Ascending aorta (tissue), 2 donors: ENCODE measurements at places on chromosomes 6 and 20. TPM values are rescaled to one million over a fixed set of nuclear protein-coding genes. Genes with fewer than 3 reads are reported as not detected.
A peak's percentile ranks its signal among the peaks of the same experiment; 100 is the strongest.

GRCh38 chr6:127515794-127516661, 3.1 kb downstream of the MTCL3 start:
- DNase-seq = peak; percentile 64
- H3K27ac ChIP-seq = no peak overlapping the region
- H3K4me1 ChIP-seq = peaks cover 12% of the 10 kb centered on the region
- no peaks in the 10 kb centered on the region for H3K36me3 ChIP-seq
- H3K4me3 ChIP-seq = peak overlapping the region; percentile 77
- H3K27me3 ChIP-seq = peaks cover 12% of the 10 kb centered on the region

DNA sequence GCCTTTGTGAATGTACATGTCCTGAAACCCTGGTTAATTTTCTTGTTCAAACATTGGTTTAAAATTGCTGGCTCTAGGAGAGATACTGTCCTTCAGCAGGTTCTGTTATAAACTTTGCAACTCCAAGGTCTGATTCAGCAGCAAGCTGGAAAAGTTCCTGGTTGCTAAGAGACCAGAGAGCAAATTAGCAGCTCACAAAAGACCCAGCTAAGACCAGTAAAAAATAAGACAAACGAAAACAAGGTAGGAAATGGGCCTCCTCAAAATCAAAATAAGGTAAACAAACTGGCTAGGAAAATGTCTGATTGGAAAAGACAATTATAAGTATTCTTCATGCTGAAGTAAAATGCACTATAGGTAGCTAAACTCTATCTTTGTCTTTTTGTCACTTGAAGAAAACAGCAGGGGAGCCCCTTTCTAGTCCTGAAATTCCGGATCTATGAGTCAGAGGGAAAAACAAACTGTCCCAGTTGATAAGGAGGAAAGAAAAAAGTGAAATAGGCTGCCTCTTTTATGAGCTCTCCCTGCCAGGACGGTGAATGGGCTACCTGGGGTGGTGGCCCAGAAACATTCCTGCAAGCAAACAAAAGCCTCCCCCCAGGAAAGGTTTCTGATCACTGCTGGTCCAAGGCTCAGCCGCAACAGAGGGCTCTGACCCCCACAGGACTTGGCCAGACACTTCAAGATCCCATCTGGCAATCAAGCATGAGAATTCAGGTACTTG, 41.6 kb downstream of the UNC5CL start:
- peaks cover 4% of the 10 kb centered on the region for H3K4me1 ChIP-seq
- no peak overlapping the region for H3K27ac ChIP-seq

DNA sequence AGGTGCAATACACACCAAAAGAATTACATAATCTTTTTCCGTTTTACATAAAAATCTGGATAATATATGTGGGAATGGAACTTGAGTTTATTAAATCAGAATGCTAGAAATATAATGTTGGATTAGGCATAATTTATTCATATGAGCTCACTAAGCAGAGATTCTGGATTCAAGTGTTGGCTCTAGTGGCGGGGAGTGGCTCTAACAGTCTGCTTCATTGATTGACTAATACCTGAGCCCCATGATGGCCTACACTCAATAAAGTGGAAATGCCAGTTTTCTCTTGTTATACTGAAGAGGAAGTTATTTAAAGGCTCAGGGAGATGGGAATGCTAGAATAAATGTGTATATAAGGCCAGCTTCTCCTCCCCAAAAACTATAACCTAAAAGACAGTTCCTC, 285.5 kb upstream of the MOCS1 start:
- no peaks in the 10 kb centered on the region for H3K4me1 ChIP-seq
- no peak overlapping the region for H3K27ac ChIP-seq
- no peak for DNase-seq
- H3K4me3 ChIP-seq = no peak overlapping the region
- H3K36me3 ChIP-seq = no peaks in the 10 kb centered on the region
- no peaks in the 10 kb centered on the region for H3K27me3 ChIP-seq

TNFRSF6B gene
- total RNA-seq = 119 TPM

- H3K4me1 ChIP-seq = no peaks in the 10 kb centered on the region
- no peaks in the 10 kb centered on the region for H3K36me3 ChIP-seq
- no peak for DNase-seq
Observed at GRCh38 chr6:141488488-141488887, 644.2 kb upstream of the GJE1 start.

TCP11 gene
- total RNA-seq = 0.43 TPM

- H3K4me1 ChIP-seq = peaks cover 3% of the 10 kb centered on the region
- no peaks in the 10 kb centered on the region for H3K36me3 ChIP-seq
- peak overlapping the region; percentile 59 for H3K27ac ChIP-seq
- no peaks in the 10 kb centered on the region for H3K27me3 ChIP-seq
- DNase-seq = no peak
Observed at GRCh38 chr20:47392015-47392720, 35.7 kb upstream of the ZMYND8 start.

- H3K27ac ChIP-seq = no peak overlapping the region
- no peak for DNase-seq
- H3K27me3 ChIP-seq = no peaks in the 10 kb centered on the region
- H3K4me1 ChIP-seq = no peaks in the 10 kb centered on the region
- no peak overlapping the region for H3K4me3 ChIP-seq
- no peaks in the 10 kb centered on the region for H3K36me3 ChIP-seq
Observed at GRCh38 chr6:130906736-130907381, 79.7 kb downstream of the SMLR1 start.

- no peaks in the 10 kb centered on the region for H3K4me1 ChIP-seq
- no peak overlapping the region for H3K4me3 ChIP-seq
- H3K27me3 ChIP-seq = no peaks in the 10 kb centered on the region
- H3K36me3 ChIP-seq = no peaks in the 10 kb centered on the region
- H3K27ac ChIP-seq = no peak overlapping the region
Observed at GRCh38 chr6:40705354-40705753, 118.2 kb upstream of the LRFN2 start.

DNA sequence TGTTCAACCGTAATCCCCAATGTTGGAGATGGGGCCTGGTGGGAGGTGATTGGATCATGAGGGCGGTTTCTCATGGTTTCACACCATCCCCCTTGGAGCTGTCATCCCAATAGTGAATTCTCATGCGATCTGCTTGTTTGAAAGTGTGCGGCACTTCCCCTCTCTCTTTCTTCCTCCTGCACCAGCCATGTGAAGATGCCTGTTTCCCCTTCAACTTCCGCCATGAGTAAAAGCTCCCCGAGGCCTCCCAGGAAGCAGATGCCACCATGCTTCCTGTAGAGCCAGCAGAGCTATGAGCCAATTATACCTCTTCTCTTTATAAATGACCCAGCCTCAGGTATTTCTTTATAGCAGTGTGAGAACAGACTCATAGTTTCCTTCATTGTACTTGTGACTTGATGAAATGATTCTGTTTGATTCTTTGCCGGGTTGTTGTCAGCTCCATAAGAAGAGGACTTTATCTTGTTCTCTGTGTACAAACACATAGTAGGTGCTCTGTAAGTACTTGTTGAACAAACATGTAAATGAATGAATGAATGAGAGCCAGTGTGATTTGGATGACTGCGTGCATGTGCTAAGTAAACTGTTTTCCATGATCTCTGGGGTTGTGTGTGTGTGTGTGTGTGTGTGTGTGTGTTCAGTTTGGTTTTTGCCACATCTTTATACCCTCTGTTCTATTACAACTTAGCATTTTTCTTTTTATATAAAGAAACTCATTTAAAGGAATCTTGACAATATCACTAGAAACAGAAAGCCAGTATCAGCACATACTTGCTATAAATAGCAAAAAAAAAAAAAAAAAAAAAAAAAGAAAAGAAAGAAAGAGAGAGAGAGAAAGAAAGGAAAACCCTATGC, 22.5 kb upstream of the PTGIS start:
- DNase-seq = no peak
- H3K36me3 ChIP-seq = no peaks in the 10 kb centered on the region

GSTA2 gene
- not detected for total RNA-seq

- no peaks in the 10 kb centered on the region for H3K27me3 ChIP-seq
- no peak overlapping the region for H3K4me3 ChIP-seq
- H3K36me3 ChIP-seq = no peaks in the 10 kb centered on the region
- no peak overlapping the region for H3K27ac ChIP-seq
Observed at GRCh38 chr6:150685860-150686259, 86.2 kb downstream of the PLEKHG1 start.

- H3K4me3 ChIP-seq = no peak overlapping the region
- peak; percentile 31 for DNase-seq
- no peaks in the 10 kb centered on the region for H3K36me3 ChIP-seq
- H3K27ac ChIP-seq = no peak overlapping the region
Observed at GRCh38 chr6:106745824-106746582, 116.6 kb downstream of the QRSL1 start.

DNAH8 gene
- not detected for total RNA-seq

GRCh38 chr6:28401172-28401571, 1.6 kb upstream of the ZSCAN12 start:
- peaks cover 6% of the 10 kb centered on the region for H3K36me3 ChIP-seq
- no peak overlapping the region for H3K4me3 ChIP-seq
- H3K27me3 ChIP-seq = no peaks in the 10 kb centered on the region
- H3K4me1 ChIP-seq = peaks cover 13% of the 10 kb centered on the region
- no peak overlapping the region for H3K27ac ChIP-seq

CLVS2 gene
- not detected for total RNA-seq

DNA sequence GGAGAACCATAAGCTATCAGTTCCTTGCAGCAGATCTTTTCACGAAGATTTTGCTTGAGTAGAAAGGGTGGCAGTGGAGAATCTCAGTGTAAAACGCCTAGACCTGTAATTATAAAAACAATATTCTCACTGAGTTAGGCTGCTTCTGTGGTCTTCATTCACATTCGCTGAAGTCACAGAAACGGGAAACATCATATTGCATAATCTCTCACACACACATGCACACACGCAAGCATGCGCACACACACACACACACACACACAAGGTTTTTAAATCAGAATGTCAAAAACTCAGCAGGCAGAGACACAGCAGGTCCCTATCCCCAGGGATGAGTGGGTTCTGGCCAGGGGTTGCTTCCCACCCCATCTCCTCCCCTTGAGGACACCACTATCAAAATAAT, 175.5 kb downstream of the ATXN1 start:
- no peak overlapping the region for H3K4me3 ChIP-seq
- H3K27ac ChIP-seq = no peak overlapping the region
- H3K27me3 ChIP-seq = no peaks in the 10 kb centered on the region
- peaks cover 11% of the 10 kb centered on the region for H3K36me3 ChIP-seq

- peak overlapping the region; percentile 99 for H3K27ac ChIP-seq
- no peaks in the 10 kb centered on the region for H3K36me3 ChIP-seq
- H3K4me1 ChIP-seq = peaks cover 43% of the 10 kb centered on the region
Observed at GRCh38 chr20:36466089-36466488, 75.2 kb upstream of the MYL9 start.

GRCh38 chr6:8462169-8462568, 26.8 kb upstream of the SLC35B3 start:
- H3K36me3 ChIP-seq = no peaks in the 10 kb centered on the region
- DNase-seq = no peak
- no peak overlapping the region for H3K27ac ChIP-seq
- no peaks in the 10 kb centered on the region for H3K27me3 ChIP-seq

GRCh38 chr6:42748203-42748898, 2.4 kb upstream of the TBCC start:
- peak overlapping the region; percentile 83 for H3K4me3 ChIP-seq
- H3K36me3 ChIP-seq = no peaks in the 10 kb centered on the region
- no peaks in the 10 kb centered on the region for H3K27me3 ChIP-seq
- H3K4me1 ChIP-seq = peaks cover 10% of the 10 kb centered on the region

SRMS gene
- not detected for total RNA-seq

DNA sequence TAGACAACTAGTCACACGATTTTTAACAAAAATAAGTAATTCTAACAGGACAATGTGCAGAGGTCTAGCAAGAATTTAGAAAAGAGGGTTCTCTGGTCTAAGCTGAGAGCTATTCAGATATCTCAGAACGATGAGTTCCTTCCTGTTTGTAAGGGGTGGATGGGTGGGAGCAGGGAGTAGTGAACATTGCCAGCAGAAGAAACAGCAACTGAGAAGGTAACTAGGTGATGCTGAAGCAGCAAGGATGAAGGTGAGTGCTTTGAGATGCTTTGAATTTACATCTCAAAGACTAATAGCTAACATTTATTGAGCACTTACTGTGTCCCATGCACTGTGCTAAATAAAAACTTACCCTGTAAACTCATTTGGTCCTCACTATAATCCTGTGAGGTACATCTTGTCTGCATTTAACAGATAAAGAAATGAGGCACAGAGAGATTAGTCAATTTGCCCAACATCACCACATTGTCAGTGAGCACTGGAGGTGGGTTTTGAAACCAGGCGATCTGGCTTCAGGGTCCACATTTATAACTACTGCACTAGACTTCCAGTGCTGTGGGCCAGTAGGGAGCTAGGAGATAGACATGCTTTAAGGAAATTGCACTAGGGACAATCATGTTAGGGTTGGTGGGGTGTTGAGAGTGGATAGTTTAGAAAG, 15.7 kb downstream of the BRD2 start:
- no peaks in the 10 kb centered on the region for H3K4me1 ChIP-seq
- no peak for DNase-seq
- H3K27me3 ChIP-seq = no peaks in the 10 kb centered on the region
- H3K27ac ChIP-seq = peak overlapping the region; percentile 18

PRDM1 gene
- total RNA-seq = 0.21 TPM

CTSZ gene
- 342 TPM for total RNA-seq

DNA sequence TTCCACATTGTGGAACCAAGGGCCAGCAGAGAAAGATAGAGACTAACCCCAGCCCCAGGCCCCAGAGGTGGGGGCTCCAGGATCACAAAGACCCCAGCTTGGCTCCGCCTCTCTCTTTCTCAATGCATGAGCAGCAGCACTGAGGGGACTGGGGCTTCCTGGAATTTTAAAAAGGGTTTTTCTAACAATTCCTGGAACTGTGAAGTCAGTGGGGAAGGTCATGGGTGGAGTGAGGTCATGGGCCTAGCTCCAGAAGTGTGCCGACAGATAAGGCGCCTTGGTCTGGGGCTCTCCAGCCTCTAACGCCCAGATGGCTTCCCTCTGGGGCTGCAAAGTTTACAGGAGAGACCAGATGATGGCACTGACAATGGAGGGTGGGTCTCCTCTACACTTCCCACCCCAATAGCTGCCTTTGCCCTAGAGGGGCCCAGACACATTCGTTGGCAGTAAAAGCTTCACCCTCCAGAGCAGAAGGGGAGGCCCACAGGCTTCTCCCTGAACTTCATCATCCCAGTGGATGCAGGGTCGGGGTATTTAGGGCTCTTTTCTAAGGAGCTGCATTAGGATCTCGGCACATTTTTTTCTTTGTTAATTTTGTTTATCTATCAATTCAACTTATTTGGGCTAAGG, 46.9 kb upstream of the CD93 start:
- no peak overlapping the region for H3K27ac ChIP-seq
- no peak overlapping the region for H3K4me3 ChIP-seq
- no peaks in the 10 kb centered on the region for H3K27me3 ChIP-seq
- no peaks in the 10 kb centered on the region for H3K36me3 ChIP-seq
- DNase-seq = no peak

DNA sequence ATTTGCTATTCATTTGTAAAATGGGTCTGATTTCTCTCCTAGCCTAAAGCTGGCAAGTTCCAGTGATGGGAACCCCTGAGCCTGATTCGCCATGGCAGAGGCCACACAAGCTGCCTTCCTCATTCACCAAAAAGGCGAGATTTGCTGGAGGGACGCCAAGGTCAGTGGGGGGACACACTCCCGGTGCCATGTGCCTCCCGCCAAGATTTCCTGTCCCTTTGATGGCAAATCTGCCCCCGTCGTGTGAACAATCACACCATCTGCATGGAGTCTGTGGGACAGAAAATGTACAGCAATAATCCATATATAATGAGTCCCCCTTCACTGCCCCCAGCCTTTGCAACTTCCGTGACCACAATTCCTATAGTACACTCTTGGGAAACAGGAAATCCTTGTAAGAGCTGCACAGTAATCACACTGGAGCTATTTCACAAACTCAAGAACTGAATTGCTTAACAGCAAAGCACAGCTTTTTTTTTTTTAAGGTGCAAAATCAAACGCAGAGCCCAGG, 15.7 kb upstream of the IGF2R start:
- no peaks in the 10 kb centered on the region for H3K4me1 ChIP-seq
- no peak overlapping the region for H3K27ac ChIP-seq
- DNase-seq = no peak
- H3K36me3 ChIP-seq = no peaks in the 10 kb centered on the region
